ENCODE measurements at places on chromosomes 12 and 14.

GRCh38 chr12:115949675-115950074 is 327.8 kb downstream of the MED13L start:
- DNase-seq: no peak

- DNase-seq: no peak
Observed at GRCh38 chr12:53985692-53985993, 697 bp downstream of the HOXC10 start.

- peak; percentile 55 for DNase-seq
Observed at GRCh38 chr12:62640910-62641448, 174.4 kb downstream of the MON2 start.

- no peak for DNase-seq
Observed at GRCh38 chr12:67052981-67053380, 216.2 kb upstream of the CAND1 start.

GRCh38 chr12:54159140-54159539 is 29.6 kb downstream of the SMUG1 start:
- DNase-seq: peak; percentile 70

- DNase-seq: peak; percentile 40
Observed at GRCh38 chr14:75277008-75277814, 1.4 kb upstream of the FOS start.

- no peak for DNase-seq
Observed at GRCh38 chr14:68638141-68638999, 154.5 kb downstream of the ZFP36L1 start.

DNA sequence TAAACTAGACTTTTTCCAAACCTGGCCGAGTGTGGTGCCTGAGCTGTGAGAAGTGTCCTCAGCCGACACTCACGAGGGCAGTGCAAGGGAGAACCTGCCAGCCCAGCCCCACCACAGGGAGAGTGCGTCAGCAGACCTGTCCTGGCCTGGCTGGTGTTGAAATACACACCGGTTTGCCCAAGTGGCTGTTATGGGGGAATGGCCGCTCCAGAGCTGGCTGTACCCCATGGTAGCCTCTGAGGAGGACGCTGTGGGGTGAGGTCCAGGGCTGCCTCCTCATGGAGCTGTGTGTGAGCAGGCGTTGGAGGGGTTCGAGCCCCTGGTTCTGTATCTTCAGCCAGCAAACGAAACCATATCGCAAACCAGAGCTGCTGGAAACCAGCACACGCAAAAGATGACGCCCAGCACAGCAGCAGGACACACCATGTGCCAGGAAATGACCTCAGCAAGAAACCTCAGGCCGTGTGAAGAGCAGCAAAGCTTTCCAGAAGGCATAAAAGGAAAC is 9.4 kb downstream of the ANKRD9 start:
- no peak for DNase-seq
